ENCODE measurements at places on chromosomes 12 and 14. TPM values are rescaled to one million over a fixed set of nuclear protein-coding genes. Genes with fewer than 3 reads are reported as not detected.

- DNase-seq: peak; percentile 34
These were observed at the start of gene TEAD4 for GRCh38 chr12:2959192-2959504. TEAD4 (plus strand) TSS chr12:2959397.

DNA sequence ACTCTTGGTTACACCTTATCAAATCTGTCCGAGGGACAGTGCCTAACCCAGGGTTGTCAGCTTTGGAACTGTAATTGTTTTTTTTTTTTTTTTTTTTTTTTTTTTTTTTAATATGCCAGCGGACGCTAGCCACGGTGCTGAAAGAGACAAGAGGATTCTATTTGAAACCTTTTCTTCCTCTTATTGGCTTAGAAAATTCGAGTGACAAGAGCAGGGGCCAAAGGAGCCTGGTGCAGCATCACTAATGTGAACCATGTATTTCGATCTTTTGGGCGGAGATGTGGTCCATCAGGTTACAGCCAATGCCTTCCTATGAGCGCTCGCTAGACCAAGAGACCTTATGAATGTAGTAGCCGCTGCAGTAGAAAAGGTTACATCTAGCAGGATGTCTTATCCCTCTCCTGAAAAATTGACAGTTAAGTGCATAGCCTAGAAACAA lies 922 bp downstream of the PTPRR start:
- no peak for DNase-seq

GRCh38 chr14:36755756-36756155 lies 94.1 kb downstream of the PAX9 start:
- DNase-seq: no peak

CIDEB gene
- total RNA-seq: 17.0 TPM

ADCY6 gene
- 0.23 TPM for total RNA-seq

DNA sequence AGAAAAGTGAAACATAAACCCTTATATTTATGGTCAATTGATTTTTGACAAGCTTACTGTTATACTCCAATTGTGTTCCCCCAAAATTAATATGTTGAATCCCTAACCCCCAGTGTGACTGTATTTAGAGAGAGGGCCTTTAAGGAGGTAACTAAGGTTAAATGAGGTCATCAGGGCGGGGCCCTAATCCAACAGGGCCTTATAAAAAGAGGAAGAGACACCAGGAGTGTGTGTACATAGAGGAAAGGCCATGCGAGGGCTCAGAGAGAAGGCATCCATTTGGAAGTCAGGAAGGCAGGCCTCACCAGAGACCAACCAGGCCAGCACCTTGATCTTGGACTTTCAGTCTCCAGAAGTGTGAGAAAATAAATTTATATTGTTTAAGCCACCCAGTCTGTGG lies 6.5 kb upstream of the VTI1B start:
- DNase-seq: no peak

POTEM gene
- total RNA-seq: not detected

GRCh38 chr12:71878208-71878607 lies 38.6 kb downstream of the TBC1D15 start:
- no peak for DNase-seq

STRAP gene
- total RNA-seq: 136 TPM

DNA sequence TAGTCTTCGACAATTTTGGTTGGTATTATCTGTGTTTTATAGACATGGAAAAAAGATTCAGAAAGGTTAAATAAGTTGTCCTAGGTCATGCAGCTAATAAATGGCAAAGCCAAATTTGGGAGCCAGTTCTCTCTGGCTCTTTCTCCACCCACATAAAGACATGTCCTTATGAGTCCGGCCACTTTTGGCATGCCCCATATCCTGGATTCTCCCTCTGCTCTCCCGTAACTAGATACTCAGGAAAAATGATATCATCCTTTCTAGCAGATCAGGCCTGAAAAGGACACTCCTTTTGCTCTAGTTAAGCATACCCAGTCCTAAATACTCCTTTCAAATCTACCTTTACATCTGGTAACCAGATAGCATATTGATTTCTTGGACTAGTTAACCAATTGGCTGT lies 64.4 kb downstream of the TTLL5 start:
- DNase-seq: no peak

Measured in activated naive CD4-positive, alpha-beta T cell treated with anti-CD3 and anti-CD28 coated beads, Interleukin-2, amount 50 U/mL, for 72 hours (primary cell).